ENCODE measurements at places on chromosomes 16 and 17.

DNA sequence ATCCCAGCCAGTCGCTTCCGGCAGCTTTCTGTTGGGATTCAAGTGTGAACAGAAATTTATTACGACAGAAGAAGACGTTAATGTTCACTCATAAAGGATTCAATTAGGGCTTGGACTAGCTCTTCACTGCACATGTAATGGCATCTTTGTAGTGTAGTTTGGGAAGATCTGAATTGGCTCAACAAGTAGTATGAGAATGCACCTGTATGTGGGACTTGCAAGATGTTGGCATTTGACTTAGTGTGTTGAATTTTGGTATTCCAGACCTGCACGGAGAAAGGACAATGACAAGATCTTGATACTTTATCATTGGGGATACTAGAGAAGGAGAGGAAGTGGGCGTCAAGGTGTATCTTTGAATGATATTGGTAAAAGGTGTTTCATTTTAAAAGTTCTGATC, 1.2 kb downstream of the PSMD11 start:
- DNase-seq, result no peak

DNA sequence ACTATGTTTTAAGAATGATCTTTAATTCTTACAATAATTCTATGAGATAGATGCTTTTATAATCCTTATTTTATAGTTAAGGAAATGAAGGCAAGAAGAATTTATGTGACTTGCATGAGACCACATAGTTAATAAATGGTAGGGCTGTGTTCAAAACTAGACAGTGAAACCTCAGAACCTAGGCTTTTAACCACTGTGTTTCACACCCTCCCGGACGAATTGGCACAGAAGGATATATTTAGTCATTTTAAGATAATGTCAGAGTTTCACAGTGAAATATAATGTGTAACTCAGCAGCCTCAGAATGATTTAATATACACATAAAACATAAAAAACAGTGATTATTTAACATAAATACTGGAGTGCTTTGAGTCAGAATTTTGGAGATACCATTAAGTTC, 57.0 kb downstream of the NSRP1 start:
- DNase-seq, result no peak

GRCh38 chr17:45149669-45150664, 1.7 kb downstream of the HEXIM1 start:
- DNase-seq, result peak; percentile 82

DNA sequence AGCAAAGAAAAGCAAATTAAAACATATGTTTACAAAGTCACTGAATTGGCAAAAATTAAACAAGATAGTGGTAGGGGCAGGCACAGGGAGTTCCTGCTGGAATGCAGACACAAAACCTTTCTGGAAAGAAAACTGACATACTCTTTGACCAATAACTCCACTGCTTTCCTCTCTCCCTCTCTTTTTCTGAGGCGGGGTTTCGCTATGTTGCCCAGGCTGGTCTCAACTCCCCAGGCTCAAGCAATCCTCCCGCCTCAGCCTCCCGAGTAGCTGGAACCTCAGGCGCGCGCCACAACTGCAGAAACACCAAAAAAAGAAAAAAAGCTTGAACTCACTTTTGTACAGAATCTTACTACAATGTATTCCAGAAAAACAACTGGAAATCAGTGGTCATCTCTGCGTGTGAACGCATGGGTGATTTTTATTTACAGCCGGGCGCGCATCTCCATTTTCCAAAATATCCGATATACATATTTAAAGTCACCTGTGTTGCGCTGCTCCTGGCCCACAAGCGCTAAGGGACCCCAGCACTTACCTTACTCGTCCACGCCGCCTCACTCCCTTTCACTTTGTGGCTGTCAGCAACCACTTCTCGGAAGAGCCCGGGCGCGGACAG, 480 bp downstream of the TXNL4B start:
- DNase-seq, result peak; percentile 58

DNA sequence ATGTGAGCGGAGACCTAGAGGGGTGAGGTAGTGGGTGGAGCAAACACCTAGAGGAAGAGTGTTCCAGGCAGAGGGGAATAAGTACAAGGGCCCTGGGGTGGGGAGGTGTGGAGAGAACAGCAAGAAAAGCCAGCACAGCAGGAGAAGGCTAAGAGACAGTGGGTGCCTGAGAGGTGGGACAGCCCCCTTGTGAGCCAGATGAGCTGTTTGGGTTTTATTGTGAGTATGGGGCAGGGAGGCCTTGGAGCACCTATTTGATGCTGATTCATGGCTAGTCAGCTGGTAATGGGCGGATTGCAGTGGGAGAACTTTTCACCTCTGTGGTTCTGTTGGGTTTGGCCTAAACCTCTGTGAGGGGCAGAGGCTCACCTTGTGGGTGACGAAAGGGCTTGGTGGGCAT, 68.4 kb downstream of the ABCC1 start:
- no peak for DNase-seq

- DNase-seq, result peak; percentile 81
Observed at GRCh38 chr17:81094509-81095382, 59.8 kb downstream of the BAIAP2 start.

DNA sequence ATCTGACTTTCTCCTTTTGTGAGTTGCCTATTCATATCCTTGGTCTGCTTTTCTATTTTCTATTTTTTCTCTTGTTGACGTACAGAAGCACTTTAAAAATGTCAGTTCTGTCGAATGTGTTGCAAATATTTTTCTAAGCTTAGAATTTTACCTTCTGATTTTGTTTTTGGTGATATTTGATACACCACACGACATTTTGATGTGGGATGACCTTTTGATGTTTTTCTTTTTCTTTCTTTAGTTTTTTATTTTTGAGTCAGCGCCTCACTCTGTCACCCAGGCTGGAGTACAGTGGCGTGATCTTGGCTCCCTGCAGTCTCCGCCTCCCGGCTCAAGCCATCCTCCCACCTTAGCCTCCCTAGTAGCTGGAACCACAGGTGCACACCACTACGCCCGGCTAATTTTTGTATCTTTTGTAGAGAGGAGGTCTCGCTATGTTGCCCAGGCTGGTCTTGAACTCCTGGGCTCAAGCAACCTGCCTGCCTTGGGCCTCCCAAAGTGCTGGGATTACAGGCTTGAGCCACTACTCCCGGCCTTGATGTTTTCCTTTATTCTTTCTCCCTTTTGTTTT, 39.6 kb downstream of the WSB1 start:
- no peak for DNase-seq

DNA sequence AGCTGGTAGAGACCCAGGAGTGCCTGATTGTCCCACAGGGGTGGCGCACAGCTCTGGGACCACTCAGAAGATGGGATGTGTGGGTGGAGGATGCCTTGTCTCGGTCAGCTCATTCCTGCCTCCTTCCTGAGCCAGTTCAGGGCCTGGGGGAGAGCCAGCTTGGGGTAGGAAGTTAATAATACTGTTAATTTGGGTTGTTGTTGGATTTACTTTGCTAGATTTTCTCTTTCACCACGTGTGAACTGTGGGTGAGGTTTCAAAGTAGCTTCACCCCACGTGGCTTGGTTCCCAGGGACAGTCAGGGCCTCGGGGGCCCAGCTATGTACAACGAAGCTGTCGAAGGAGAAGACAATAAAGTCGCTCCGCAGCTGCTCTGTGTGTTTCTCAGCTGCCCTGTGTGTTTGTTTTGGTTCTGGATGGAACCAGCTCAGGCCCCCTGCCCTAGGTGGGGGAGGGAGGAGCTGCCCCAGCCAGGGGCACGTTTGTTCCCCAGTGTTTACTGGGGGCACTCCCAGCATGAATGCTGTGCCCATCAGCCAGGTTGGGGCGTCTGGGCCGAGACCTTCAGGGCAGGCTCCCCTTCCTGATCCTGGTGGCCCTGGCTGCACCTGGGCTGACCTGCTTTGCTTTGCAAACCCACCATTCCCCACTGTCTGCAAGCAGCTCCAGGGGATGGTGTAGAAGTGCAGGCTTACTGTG, 2.3 kb downstream of the NUDT16L1 start:
- DNase-seq, result peak; percentile 40

DNA sequence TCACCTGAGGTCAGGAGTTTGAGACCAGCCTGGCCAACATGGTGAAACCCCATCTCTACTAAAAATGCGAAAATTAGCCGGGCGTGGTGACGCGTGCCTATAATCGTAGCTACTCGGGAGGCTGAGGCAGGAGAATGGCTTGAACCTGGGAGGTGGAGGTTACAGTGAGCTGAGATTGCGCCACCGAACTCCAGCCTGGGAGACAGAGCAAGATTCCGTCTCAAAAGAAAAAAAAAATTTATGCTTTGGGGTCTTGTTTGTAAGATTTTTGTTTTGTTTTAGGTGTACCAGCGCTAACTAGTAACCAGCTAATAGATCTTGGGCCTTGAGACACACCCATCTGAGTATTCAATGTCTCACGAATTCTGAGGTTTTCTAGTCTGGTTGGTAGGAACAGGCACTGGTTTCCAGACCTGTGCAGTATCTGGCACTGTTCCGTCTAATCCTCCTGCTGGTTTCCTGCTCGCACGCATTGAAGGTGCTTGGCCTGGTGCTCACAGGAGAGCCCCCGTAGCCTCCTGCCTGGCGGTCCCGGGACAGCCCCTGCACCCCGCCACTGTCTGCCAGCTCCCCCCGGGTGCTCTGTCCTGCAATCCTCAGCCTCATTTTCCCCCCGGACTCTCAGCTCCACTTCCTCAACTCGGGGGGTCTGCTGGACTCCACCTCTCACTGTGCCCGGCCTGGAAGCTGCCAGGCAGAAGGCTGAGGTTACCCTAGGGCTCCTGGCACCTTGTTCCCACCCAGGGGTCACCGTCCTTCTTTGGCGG, 10.6 kb upstream of the DUS1L start:
- no peak for DNase-seq

DNA sequence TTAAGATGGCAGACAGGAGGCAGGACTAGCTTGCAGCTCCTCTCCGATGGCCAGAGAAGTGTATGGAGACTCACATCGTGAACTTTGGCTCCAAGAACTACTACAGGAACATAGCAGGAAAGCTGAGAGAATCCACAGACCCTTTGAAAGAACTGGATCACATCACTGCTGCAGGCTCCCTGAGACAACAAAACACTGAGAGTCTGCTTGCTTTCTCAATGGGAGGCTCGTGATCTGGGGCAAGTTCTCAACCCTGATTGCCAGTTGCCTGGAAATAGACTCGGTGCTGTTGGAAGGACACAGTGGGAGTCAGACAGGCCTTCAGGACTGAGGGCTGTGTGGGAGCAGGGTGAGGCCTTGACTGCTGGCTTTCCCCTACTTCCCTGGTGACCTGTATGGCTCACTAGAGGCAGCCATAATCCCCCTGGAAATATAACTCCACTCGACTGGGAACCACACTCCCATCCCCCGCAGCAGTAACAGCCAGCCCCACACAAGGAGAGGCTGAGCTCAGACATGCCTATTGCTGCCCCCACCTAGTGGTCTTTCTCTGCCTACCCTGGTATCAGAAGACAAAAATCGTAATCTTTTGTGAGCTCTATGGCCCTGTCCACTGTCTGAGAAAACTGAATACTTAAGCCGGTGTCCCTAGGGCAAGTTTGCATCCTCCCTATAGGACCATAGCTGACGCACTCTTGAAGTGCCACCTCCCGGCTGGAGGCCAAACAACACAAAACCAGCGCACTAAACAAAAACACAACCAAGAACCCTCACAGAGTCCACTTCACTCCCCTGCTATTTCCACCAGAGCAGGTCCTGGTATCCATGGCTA, 238.4 kb downstream of the CEP112 start:
- no peak for DNase-seq

- no peak for DNase-seq
Observed at GRCh38 chr17:64135000-64135399, 5.1 kb upstream of the ERN1 start.

DNA sequence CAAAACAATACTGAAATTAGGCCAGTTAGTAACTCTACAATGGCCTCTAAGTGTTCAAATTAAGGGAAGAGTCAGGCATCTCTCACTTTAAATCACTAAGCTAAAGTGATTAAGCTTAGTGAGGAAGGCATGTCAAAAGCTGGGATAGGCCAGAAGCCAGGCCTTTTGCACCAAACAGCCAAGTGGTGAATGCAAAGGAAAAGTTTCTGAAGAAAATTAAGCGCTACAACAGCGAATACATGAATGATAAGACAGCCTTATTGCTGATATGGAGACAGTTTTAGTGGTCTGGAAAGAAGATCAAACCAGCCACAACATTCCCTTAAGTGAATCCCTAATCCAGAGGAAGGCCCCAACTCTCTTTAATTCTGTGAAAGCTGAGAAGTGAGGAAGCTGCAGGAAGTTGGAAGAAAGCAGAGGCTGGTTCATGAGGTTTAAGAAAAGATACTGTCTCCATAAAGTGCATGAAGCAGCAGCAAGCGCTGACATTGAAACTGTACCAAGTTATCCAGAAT, 12.1 kb downstream of the RFWD3 start:
- no peak for DNase-seq

DNA sequence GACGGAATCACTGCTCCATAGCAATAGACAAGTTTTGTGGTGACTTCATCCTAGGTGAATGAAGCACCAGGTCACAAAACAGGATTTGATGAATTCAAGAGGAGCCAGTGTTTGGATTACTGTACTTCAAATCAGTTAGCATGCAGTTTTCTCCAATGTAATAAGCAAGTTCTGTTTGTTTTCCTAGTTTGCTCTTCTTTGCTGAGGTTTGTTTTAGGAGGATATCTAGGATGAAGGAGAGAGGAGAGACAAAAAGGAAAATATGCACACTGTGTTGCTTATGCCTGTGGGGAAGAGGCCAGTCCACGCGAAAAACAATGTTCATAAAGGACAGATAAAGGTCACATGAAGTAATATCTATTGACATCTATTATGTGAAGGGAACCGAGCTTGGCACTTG, 9.0 kb downstream of the KRT37 start:
- no peak for DNase-seq

GRCh38 chr16:67283826-67284555, 4.7 kb downstream of the PLEKHG4 start:
- no peak for DNase-seq

GRCh38 chr16:12403746-12404658, 399.7 kb downstream of the CPPED1 start:
- DNase-seq, result no peak

- DNase-seq, result no peak
Observed at GRCh38 chr17:62187681-62188080, 122.6 kb upstream of the MED13 start.

DNA sequence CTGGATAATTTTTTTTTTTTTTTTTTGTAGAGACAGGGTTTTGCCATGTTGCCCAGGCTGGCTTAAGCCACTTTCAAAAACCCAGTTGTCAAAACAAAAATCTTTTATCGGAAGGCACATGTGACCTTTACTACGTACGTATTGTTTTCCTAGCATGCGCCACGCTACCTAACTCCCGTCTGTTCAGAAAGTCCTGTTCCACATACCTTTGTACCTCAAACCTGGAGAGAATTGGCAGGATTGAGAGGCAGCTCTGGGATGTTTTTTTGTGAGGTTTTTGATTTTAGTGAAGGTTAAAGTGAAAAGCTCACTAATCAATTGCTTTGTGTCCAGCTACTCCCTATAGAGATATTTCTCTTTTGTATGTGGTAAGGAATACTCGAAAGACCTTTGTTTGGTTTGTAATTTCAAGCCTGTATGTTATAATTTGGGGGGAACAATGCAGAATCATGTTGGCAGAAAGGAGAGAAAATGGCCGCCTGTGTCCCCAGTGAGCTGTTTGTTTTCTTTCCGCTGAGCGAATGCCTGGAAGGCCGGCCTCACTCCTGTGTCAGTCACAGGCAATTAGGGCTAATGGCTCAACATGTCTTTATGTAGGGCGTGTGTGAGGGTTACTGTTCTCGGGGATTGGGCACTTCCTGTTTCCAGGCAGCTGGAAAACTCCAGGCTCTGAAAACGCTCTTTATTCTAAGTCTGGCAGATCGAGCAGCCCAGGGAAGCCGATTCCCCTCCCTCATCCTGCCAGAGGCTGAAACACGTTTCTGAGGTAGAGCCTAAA, 60.8 kb upstream of the CLEC18A start:
- DNase-seq, result peak; percentile 84

Data from right forelimb (tissue), 1 donor.